ENCODE measurements at places on chromosomes 7 and 10. TPM values are rescaled to one million over a fixed set of nuclear protein-coding genes. Genes with fewer than 3 reads are reported as not detected.
A peak's percentile ranks its signal among the peaks of the same experiment; 100 is the strongest.

- H3K4me1 ChIP-seq = peaks cover 4% of the 10 kb centered on the region
- DNase-seq = no peak
- no peak overlapping the region for H3K4me3 ChIP-seq
These were observed 21.2 kb downstream of the CAV1 start for GRCh38 chr7:116546054-116546453.

DNA sequence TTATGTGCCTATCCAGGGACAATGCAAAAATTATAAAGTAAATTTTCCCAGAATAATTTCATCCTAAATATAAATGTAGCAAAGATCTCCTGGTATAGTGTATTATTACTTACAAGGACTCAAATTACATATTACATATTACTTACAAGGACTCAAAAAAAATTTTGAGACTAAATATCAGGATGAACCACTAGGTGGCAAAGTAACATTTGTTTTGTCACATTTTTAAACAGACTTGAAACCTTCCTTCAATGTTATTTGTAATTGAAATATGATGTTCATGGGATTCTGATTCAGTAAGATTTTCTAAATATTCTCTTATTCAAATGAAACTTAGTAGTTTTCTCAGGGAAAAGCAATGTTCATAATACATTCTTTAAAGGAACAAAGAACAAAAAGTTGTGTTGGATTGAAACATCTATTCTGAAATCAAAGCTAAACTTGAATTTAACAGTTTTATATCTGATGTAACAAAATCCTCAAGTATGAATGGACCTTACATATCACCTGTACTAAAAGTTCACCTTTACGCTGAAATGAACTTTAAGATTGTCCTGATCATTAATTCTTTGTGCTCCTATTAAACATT, 74.3 kb upstream of the GNAI1 start:
- no peaks in the 10 kb centered on the region for H3K36me3 ChIP-seq
- no peak overlapping the region for H3K4me3 ChIP-seq
- H3K4me1 ChIP-seq = no peaks in the 10 kb centered on the region
- DNase-seq = peak; percentile 52
- H3K27ac ChIP-seq = no peak overlapping the region

SEMA3A gene
- total RNA-seq = 64.6 TPM

DNA sequence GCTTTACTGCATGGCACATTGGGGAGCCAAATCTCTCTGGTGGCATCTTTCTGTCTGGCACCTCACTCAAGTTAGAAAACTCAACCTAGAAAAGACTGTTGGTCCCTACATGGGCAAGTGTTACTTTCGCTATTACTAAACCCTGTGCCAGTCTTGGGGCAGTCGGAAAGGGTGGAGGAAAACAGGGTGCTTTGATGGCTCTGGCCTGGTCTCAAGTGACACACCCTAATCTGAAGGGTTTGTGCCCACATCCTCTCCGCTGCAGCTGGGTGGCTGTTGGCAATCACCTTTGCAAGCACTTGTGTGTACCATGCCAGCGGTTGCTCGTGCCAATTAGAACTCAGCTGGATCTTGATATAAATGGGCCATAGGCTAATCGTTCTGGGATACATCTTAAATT, 159.8 kb upstream of the ITGB1 start:
- no peak overlapping the region for H3K27ac ChIP-seq
- no peaks in the 10 kb centered on the region for H3K36me3 ChIP-seq
- no peaks in the 10 kb centered on the region for H3K27me3 ChIP-seq
- no peak for DNase-seq

- no peak overlapping the region for H3K4me3 ChIP-seq
- H3K4me1 ChIP-seq = no peaks in the 10 kb centered on the region
- H3K27me3 ChIP-seq = no peaks in the 10 kb centered on the region
- DNase-seq = no peak
- H3K36me3 ChIP-seq = no peaks in the 10 kb centered on the region
These were observed 111.4 kb downstream of the INPP5A start for GRCh38 chr10:132648851-132649528.

CPA2 gene
- total RNA-seq = 298 TPM

DNA sequence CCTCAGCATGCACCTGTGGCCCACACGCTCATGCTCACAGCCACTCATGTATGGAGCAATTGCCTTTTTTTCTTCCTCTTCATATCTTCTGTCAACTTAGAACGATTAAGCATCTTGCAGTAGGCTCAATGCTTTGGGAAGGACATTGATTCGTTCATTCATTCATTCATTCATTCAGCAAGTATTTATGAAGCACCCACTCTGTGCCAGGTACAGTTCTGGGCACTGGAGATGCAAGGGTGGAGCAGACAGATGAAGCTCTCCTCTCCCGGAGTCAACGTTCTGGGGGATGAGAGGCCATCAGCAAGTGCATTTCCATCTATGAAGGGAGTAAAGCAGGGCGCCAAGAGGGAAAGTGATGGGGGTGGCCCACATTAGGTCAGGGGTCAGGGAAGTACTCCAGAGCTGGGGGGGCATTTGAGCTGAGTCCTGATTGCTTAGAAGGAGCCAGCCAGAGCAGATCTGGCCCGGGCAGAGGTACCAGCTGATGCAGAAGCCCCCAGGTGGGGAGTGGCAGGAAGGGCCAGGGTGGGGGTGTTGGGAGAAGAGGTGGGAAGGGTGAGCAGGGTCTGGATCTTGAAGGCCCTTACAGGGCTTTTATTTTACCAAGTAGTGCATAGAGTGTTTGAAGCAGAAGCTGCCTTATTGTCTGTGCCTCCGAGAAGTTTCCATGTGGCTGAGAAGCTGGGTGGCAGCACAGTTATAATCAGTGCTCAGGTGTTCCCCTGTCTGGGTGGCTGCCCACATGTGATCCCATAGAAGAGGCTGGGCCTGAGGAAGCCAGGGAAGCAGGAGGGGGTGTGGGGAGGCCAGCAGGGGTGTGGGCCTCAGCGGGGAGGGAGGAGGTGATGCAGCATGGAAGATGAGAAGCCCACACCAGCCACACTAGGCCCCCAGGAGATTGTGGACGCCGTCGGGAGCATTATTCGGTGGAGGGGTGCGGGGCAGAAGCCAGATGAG, 36.2 kb downstream of the CHST3 start:
- H3K4me1 ChIP-seq = peaks cover 43% of the 10 kb centered on the region
- no peaks in the 10 kb centered on the region for H3K27me3 ChIP-seq
- DNase-seq = no peak
- no peaks in the 10 kb centered on the region for H3K36me3 ChIP-seq
- peak overlapping the region; percentile 90 for H3K27ac ChIP-seq

- no peaks in the 10 kb centered on the region for H3K27me3 ChIP-seq
- H3K27ac ChIP-seq = peak overlapping the region; percentile 18
- peaks cover 3% of the 10 kb centered on the region for H3K36me3 ChIP-seq
- peak; percentile 45 for DNase-seq
These were observed 137.3 kb downstream of the SEMA3C start for GRCh38 chr7:80781561-80781979.

DNA sequence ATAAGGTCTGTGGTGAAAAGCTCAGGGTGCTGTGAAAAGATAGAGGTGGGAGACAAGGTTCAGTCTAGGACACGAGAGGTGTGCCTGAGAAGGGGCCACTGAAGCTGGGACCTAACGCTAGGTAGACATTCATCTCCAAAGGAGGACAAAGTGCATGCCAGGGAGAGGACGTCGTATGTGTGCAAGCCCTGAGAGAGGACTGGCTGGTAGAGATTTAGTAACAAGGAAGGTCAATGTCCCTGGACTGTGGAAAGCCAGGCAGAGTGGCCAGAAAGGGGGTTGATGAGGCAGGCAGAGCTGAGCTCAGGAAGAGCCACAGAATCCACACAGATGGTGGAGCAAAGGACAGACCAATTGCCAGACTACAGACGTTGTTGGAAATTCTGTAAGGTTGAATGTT, 817.6 kb downstream of the CCSER2 start:
- H3K4me3 ChIP-seq = no peak overlapping the region
- no peaks in the 10 kb centered on the region for H3K27me3 ChIP-seq
- H3K27ac ChIP-seq = no peak overlapping the region
- H3K36me3 ChIP-seq = no peaks in the 10 kb centered on the region

- no peak overlapping the region for H3K4me3 ChIP-seq
- no peaks in the 10 kb centered on the region for H3K27me3 ChIP-seq
- no peak overlapping the region for H3K27ac ChIP-seq
- H3K4me1 ChIP-seq = no peaks in the 10 kb centered on the region
These were observed 184.0 kb downstream of the PTPN20 start for GRCh38 chr10:47095211-47095610.

- H3K36me3 ChIP-seq = no peaks in the 10 kb centered on the region
- H3K4me3 ChIP-seq = no peak overlapping the region
- no peak for DNase-seq
- H3K4me1 ChIP-seq = peaks cover 6% of the 10 kb centered on the region
- no peak overlapping the region for H3K27ac ChIP-seq
- no peaks in the 10 kb centered on the region for H3K27me3 ChIP-seq
These were observed 39.5 kb downstream of the WNT2 start for GRCh38 chr7:117283371-117283770.

DNA sequence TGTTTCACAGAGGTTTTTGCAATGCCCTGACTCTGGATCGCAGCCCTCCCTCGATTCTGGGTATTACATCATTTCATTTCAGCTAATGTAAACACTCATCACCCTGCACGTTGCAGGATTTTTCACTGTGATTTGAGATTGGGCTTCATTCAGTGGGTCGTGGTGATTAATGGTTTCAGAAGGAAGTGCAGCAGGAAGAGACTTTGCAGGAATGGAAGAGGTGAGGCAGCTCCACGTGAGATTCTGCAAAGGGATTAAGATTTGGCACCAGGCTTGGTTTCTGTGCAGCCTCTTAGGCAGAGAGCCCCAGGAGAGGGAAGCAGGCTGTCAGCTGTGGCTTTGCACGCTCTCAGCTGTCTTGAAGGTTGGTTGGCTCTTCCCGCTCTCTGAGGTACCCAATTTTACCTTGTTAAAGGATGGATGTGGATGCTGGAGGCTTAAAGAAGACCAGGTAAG, 95.2 kb downstream of the PLCE1 start:
- peaks cover 14% of the 10 kb centered on the region for H3K4me1 ChIP-seq
- peak; percentile 42 for DNase-seq
- H3K36me3 ChIP-seq = no peaks in the 10 kb centered on the region
- H3K27ac ChIP-seq = no peak overlapping the region

Measured in hepatocyte (in vitro differentiated cells).